ENCODE measurements at places on chromosomes 7 and 10.

GRCh38 chr10:42987121-42987541, 89.7 kb upstream of the RET start:
- no peak for DNase-seq

- no peak for DNase-seq
These were observed 257.2 kb downstream of the KIAA1217 start for GRCh38 chr10:24465891-24466818.

DNA sequence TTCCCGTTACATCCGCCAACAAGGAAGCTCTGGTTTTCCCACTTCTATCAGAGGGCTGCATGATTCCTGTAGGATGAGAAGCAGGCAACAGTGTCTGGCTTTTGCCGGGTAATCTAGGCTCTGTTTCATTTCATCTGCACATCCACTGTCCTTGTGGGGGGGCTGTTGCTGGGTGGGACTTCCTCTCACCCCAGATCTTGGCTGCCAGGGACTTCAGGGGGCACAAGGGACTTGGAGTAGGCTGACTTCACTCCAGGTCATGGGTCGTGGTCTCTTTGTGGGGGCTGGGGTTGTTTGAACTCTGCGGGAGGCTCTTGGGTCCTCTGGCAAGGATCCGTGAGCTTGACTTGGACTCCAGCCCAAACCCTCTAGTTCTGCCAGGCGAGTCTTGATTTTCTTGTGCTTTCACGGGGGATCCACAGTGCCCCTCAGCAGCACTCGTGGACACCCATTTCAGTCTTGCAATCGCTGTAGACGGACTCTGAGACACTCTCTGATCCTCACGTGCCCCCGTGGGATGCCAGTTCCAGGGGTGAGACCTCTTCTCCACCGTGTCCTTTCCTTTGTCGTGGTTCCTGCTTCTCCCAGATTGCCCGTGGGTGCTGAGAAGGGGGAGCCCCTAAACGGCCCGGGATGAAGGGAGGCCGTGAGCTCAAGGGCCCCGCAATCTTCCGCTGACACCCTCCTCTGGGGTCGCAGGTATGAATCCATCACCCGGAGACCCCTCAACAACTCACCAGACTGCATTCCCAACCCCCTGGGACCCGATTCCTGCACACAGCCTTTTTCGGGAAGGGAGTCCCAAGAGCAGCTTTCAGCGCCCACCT, 21.4 kb upstream of the ZNF273 start:
- DNase-seq: no peak

DNA sequence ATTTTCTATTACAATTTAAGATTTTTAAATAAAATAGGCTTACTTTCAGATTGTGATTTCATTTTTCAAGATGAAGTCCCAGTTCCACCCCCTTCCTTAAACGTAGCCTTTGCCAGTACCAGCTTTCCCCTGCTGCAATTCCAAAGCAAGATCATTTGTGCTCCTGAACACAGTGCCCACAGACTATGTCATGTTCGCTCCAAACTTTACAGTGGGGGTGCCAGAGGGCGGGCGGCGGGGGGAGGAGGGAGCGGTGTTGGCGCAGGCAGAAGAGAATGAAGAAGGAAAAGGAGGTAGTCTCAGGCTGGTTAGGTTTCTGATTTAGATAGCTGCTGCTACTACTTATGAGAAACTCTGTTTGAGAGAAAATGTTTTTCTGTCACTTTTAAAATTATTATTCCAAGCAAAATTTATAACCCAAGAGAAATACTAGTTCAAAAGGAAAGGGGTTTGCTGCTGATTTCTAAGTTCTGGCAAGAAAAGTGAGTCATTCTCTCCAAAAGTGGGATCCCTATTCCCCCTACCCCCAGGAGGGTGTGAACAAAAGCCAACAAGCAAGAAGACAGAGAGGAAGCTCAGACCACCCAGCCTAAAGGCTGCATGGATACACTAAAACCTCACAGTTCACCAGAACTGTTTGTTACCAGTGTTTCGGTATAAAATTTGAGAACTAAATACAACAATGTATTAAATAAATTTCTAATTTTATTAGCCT, 109.6 kb downstream of the SRPK2 start:
- DNase-seq: no peak

GRCh38 chr7:90188281-90188680, 23.3 kb upstream of the STEAP2 start:
- no peak for DNase-seq

- DNase-seq: no peak
These were observed 610.8 kb downstream of the GATA3 start for GRCh38 chr10:8665322-8665721.

DNA sequence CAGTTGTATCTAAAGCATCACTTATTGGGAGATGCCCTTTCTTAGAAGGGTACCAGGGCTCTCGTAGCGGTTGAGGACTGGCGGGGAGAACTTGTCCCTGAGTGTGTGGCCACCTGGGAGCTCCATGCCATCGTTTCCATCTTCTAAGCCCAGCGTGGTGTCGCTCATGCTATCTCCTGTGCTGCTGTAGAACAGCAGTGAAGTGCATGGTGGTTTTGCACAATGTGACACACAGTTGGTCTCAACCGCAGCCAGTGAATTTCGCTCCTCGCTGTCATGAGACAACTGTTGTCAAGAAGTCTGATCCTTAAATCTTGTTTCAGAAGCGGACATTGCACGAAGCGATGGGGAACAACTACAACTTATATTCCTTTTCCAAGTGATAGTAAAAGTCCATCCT, 283.4 kb downstream of the GRID1 start:
- DNase-seq: no peak

DNA sequence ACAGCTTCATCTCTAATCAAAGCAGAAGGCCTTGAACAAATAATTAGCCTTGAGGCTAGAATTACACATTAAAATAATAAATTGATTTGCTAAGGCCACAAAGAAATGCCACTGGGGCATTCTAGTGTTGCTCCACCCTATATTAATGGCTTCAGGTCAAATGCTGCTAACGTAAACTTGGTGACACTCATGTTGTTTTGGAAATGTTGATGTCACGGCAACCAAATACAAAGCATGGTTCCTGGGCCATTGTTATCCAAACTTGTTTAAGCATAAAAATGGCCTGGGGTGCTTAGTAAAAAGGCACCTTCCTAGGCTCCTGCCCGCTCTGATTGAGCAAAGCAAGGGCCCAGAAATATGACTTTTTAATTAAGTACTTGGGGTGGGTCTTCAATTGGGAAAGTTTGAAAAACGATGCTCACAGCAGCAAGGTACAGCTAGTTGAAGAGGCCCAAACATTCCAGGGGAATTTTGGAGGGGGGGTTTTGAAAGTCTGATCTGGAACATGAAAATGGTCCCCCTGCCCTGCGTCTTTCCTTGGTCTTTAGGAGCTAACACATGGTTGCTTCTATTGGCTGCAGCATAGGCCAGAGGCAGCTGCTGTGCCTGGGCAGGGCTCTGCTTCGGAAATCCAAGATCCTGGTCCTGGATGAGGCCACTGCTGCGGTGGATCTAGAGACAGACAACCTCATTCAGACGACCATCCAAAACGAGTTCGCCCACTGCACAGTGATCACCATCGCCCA, 67.8 kb downstream of the ABCC2 start:
- DNase-seq: no peak

- DNase-seq: peak; percentile 22
These were observed 666 bp upstream of the MAP3K8 start for GRCh38 chr10:30433306-30433729.

DNA sequence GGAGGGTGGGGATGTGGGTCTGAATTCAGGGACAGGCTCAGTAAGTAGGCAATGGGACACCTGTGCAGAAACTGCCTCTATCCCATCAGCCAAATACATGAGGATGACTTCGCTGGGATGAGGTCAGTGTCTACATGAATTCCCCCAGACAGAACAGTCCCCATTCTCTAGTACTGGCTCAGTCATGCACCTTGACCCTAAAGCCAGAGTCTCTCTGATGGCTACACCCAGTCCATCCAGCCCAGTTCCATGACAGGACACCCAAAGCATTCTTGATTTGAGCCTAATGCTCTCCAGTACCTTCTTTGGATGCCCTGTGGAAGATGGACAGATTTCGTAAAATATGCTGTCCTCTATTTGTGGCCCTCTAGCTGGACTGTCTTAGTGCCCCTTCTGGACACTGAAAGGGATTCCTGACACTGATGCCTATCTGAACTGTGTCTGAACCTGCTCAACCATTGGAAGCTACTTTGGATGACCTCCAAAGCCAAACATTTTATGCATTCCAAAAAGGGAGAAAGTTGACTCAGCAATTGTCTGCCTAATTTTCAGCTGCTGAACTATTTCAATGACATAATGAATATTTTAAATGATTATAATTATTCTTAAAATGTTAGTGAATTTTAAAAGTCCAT, 14.6 kb downstream of the SFRP4 start:
- no peak for DNase-seq

DNA sequence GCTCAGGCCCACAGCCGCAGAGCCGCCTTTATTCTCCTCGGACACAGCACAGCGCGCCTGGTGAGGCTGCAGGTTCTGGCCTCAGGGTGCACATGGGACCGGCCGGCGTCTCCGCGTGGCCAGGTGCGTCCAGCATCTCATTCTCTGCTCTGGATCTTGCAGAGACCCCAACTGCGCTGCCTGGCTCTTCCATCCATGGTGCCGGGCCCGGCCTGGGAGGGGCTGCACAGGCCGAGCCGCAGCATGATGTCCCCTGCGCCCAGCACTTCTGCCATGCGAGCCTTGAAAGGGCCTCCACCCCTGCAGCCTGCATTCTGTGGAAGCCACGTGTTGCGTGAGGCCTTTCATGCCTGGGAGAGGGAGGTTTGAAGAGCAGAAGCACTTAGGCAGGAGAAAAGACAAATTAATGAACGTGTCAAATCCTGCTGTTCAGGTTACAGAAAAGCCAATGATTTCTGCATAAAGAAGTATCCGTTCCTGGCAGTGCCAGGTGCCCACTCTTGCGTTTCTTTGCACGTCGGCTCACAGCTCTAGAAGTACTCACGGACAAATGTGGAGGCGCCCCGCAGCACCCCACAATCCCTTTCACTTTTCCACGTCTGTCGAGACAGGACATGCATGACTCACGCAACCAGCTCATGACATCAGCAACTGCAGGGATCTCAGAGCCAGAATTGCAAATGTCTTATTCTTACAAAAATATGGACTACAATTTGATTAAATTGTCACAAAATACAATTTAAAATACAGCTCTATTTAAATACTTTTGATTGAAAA, 571.4 kb downstream of the DNAJB6 start:
- DNase-seq: no peak
